CD4-positive, alpha-beta T cell treated with Interleukin-15 for 4 hours (primary cell): ENCODE measurements at places on chromosomes 2 and 18.

- no peak for DNase-seq
Observed at GRCh38 chr2:238690511-238690910, 157.4 kb upstream of the TWIST2 start.

DNA sequence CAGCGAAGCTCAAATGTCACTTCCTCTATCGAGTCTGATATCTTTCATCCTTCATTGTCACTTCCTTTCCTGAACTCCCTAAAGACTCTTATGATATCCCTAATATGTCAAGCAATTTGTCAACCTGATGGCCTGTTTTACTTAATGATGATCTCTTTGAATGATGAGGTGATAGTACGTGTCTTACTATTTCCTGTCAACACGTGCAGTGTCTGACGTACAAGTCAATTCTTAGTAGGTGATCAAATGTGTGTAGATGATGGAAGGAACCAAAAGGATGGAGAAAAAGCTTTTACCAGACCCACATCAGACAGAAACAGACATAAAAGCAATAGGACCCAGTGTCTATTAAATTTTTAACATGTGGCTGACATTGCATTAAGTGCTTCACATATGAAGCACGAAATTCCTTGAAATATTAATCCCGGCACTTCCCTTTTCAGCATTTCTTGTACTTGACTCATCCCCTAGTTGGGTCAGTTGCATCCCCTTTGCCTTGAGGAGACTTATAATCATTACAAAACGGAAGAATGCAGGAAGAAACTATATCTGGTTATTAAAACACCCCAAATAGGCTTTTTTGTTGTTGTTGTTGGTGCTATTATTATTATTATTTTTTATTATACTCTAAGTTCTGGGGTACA, 108.6 kb upstream of the NYAP2 start:
- DNase-seq, result no peak

DNA sequence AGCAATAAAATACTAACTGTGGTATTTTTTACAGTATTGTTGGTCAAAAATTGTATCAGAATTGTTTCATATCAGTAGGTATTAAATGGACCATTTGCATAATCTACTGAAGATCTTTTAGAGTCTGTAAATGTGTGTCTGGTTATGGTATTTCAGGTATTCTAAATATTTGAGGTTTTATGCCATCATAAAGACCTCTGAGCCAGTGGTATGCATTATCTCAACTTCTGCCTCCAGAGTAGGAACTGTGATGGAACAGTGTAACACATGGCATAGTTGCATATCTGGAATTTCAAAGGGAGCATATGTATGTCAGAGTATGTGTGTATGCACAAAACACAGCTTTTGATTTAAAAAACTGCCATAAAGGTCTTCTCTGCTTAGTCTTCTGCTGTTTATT, 15.4 kb downstream of the GREB1L start:
- DNase-seq, result no peak

DNA sequence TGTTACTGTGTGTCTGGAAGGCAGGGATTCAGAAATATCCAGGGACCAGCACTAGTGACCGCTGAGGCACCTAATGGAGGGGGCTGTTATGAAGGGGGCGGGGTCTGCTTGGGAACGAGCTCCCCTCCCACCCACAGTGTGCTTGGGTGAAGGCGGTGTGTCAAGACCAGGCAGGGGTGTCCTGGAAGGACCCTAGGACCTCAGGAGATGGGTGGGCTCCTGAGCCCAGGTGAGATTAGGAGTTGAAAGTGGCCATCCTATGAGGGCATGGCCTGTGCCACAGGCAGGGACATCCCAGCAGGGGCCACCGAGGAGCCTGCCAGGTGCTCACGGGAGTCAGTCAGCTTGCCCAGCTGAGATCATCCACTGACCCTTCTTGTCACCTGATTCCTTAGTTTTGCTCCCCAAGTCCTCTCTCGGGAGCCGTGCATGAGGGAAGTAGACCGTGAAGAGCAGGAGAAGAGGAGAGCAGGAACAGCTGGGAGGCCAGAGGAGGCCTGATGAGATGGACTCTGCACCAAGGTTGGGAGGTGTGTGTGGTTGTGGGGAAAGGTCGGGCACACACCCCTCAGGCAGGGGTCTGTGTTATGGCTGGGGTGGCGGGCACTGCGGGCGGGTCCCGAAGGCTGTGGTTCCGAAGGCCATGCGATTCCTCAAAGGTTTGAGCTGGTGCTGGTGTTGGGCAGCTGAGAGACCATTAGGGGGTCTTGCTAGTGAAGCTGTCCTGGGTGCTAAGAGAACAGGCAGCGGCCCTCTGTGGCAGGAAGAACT, 180.9 kb upstream of the HS6ST1 start:
- no peak for DNase-seq

GRCh38 chr2:236014408-236015131, 153.6 kb downstream of the GBX2 start:
- no peak for DNase-seq

DNA sequence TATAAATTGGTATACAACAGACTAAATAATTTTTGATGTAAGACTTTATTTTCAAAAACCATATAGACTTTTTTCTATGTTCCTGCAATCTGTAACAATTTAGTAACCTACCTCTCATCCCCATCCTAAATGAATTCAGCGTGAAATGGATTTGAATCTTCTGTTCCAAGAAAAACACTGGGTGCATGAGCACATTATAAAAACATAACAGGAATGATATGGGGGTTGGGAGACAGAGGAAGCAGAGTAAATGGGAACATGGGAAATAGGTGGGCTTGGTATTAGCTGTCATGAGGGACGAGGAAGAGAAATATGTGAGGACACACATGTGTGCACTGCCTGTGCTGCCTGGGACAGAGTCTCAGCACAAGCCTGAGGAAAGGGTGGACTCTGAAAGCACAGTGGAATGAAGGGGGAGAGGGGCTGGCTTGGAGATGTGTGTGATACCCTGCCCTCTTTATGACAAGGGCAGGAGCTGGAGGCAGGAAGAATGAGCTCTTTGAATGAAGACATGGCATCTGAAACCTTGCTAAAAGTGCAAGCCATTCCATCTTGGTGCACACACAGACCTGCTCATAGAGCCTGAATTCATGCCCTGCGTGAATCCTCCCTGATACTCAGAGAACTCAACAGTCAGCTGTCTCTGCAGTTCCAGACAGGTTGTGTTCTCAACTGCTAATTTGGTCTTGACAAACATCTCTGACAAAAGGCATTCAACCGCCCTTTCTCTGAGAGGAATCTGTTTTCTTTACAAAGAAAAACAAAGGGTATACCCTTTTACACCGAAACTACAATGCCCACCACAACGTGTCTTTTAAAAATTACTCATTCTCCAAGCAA, 66.6 kb downstream of the EPB41L3 start:
- no peak for DNase-seq

DNA sequence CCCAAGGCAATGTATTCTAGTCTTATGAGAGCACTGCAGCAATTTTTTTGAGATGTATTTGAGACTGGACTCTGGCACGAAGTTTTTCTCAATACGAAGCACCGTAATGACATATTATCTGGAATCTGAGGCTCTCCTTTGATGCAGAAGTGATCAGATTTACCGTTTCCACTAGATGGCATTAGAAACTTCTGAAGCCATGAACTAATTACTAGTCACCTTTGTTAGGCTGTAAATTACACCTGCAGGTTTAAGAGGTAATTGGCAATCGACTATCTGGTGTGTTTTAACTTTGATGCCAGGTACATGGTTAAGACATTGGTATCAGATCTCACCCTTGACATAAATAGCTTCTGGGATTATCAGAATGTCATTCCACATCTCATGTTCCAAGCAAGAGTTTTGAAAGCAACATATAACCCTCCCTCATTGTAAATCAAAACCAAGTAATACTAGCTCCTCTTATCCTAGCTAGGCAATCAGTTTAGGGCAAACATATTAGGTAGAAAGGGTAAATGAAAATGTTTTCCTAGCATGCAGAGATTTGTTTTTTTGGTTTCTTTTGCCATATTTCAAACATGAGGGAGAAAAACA, 254.6 kb upstream of the SPRED2 start:
- no peak for DNase-seq

GRCh38 chr2:203326356-203326755, 1.8 kb upstream of the ABI2 start:
- no peak for DNase-seq

- DNase-seq, result peak; percentile 21
Observed at GRCh38 chr2:15313657-15314056, 247.5 kb downstream of the NBAS start.

- DNase-seq, result no peak
Observed at GRCh38 chr2:219049282-219049681, 8.0 kb upstream of the CFAP65 start.

- peak; percentile 14 for DNase-seq
Observed at GRCh38 chr2:176088048-176088936, 4.2 kb upstream of the HOXD13 start.

DNA sequence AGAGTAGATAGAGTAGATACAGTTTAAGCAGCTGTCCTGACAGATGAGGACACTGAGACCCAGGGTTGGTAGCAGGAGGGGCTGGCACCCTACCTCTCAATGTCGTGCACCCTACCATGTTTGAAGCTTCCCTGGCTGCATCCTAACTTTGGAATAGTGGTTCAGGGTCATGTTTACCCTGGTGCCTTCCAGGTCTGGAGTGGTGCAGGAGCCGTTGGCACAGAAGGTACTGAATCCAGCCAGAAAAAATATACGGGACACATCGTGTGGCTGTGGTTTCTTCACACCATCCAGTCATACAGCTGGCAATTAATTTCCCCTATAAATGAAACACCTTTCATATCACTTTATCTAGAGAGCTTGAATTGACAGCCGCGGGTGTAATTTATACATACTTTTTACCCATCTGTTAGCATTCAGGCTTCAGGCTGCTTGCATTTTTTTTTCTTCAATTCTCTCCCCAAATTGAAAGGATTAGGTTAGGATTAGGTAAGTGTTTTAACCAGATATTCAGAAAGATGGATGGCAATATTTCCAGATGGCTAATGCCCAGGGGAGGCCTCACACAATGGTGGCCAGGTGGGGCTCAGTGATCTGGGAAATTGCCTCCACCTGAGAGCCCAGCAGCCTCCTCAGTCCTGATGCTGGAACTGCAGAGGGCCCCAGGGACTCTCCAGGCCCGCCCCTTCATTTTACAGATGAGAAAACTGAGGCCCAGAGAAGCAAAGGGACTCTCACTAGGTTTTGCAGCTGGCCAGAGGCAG, 127.0 kb downstream of the CELF4 start:
- no peak for DNase-seq

- DNase-seq, result no peak
Observed at GRCh38 chr2:38719706-38720105, 31.5 kb downstream of the SRSF7 start.

DNA sequence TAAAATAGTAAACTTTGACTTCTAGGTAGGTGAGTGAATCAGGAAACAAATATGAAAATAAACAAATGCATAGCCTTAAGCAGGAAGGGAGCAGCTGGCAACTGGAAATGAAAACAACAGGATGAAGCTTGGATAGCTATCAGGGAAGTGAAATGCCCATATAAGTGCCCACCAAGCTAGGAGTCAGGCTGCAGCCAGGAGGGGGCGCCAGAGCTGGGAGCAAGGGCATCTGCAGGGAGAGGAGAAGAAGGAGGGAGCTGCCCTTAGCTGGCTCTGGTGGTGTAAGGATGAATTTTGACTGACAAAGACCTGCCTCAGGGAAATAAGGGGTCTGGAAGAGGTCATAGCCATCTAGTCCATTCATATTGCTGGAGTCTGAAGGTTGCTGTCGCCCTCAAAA, 298.3 kb downstream of the TDRD15 start:
- no peak for DNase-seq

DNA sequence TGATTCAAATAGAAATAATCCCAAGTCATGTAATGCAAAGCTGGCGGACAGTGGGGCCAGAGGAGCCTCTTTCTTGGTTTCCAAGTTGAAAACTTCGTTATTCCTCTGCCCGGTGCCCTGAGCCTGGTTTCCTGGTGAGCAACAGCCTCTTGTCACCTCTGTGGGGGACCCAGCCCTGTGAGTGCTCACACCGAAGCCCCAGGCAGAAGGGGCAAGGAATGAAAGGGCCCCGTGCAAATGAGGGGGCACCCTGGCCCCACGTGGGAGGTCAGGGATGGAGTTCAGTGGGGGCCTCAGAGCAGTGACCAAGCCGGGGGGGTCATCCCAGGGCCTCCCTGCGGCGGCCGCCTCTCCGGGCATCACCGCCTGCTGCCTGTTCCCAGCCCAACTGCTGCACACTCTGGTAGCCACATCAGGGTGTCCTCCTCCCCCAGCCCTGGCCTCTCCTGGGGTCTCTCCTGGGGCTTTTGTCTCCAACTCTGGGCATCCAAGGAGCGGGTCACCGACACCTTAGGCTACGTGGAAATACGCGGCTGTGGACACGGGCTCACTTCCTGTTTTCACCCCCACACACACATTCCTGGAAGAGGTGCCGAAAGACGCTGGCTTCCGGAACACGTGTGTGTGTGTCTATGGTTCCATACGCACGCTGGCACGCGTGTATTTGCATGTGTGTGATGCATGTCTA, 64.5 kb downstream of the TWIST2 start:
- DNase-seq, result no peak

- DNase-seq, result no peak
Observed at GRCh38 chr2:63056107-63057050, 5.7 kb downstream of the OTX1 start.

DNA sequence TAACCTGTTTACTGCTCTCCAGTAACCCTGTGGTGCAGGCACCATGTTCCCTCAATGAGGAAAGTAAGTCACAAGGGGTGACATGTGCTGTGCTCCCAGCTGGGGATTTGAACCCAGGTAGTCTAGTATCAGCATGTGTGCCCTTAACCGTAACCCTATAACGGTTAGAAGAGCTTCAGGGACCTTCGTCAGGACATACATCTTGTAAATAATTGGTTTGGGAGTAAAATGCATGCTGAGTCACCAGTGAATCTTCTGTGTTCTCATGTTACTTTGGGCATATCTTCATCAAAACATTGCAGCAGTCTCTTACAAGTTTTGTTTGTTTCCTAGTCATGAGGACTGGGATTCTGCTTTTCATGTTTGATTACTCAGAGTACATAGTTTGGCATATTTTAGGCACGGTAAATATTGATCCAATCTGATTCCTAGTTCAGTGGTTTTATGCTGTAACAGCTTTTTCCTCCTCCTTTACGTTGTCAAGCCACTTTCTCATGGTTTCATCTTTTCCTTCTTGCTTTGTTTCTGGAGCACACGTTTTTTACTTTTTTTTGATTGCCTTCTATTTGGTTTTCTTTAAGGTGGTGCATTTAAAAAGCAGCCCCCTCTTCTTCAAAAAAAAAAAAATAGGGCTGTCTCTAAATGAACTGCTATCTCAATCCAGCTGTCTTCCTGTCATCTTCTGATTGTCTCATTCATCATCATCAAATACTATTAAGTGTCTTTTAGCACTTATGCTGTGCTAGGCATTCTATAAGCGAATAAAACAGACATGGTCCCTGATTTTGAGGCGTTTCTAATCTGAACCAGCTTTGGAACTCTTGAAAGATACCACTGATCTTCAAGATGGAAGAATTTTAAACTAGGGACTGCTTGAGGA, 50.4 kb downstream of the CLIP4 start:
- DNase-seq, result no peak

DNA sequence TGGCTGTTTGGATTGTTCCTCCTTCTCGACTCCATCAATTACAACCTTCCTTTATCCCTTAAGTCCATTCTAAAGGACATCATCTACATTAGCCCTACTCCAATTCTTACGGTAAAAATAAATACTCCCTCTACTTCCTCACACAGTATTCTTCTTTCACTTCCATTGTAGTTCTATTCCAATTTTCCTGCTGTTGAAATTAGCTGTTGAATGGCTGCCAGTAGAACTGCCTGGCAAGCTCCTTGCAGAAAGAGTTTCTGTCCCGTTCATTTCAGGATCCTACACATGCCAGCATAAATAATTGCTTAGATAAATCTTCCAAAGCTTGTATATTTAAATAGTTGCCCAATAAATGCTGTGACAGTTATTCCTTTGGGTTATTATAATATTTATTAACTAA, 459.3 kb upstream of the TRIB2 start:
- DNase-seq, result no peak
